ENCODE measurements at places on chromosomes 6 and 20. TPM values are rescaled to one million over a fixed set of nuclear protein-coding genes. Genes with fewer than 3 reads are reported as not detected.

The BPIFB1 gene
- total RNA-seq = not detected

The APCDD1L gene
- total RNA-seq = 17.5 TPM

The PGC gene
- total RNA-seq = not detected

The EMILIN3 gene
- under 0.01 TPM for total RNA-seq

The CALHM4 gene
- total RNA-seq = not detected

The MOG gene
- not detected for total RNA-seq

The TBXT gene
- total RNA-seq = not detected

The KIAA1755 gene
- 4.1 TPM for total RNA-seq

The RBM24 gene
- total RNA-seq = 0.29 TPM

The USP49 gene
- 2.2 TPM for total RNA-seq

The OOEP gene
- not detected for total RNA-seq

The ADGRF1 gene
- total RNA-seq = not detected

The WFDC9 gene
- total RNA-seq = not detected

The SLC17A1 gene
- not detected for total RNA-seq

The PI3 gene
- total RNA-seq = not detected

The SPEF1 gene
- 0.15 TPM for total RNA-seq

The GPLD1 gene
- not detected for total RNA-seq

The CTSZ gene
- total RNA-seq = 136 TPM

The TXLNB gene
- 4.1 TPM for total RNA-seq

The DHX35 gene
- 12.1 TPM for total RNA-seq

The GRM1 gene
- under 0.01 TPM for total RNA-seq

The IYD gene
- not detected for total RNA-seq

The VNN1 gene
- total RNA-seq = not detected

The TMEM242 gene
- 6.0 TPM for total RNA-seq

The BTN1A1 gene
- not detected for total RNA-seq

The CCDC167 gene
- 13.1 TPM for total RNA-seq

The COL21A1 gene
- 4.6 TPM for total RNA-seq

The GPR6 gene
- total RNA-seq = not detected

The SEMG1 gene
- total RNA-seq = not detected

The CD24 gene
- total RNA-seq = 1.9 TPM

The DCDC2 gene
- total RNA-seq = not detected

The BANF2 gene
- total RNA-seq = not detected

The LY6G6F gene
- total RNA-seq = not detected

The RNF182 gene
- total RNA-seq = 3.8 TPM

The PSORS1C1 gene
- total RNA-seq = 0.29 TPM

The GNMT gene
- total RNA-seq = 0.17 TPM

The BHLHE23 gene
- not detected for total RNA-seq

The SLC32A1 gene
- total RNA-seq = not detected

The CALHM5 gene
- total RNA-seq = 6.3 TPM

The SLC22A7 gene
- total RNA-seq = not detected

The CD93 gene
- total RNA-seq = 1.0 TPM

The PRR18 gene
- total RNA-seq = not detected

The AKIRIN2 gene
- total RNA-seq = 30.9 TPM

The RAB44 gene
- under 0.01 TPM for total RNA-seq

The ZNF322 gene
- total RNA-seq = 17.2 TPM

The TIAM2 gene
- total RNA-seq = 33.7 TPM

The SLC22A2 gene
- not detected for total RNA-seq

The CLIC5 gene
- total RNA-seq = not detected

The BPIFA2 gene
- not detected for total RNA-seq

The HBS1L gene
- total RNA-seq = 124 TPM

The ZNF311 gene
- total RNA-seq = 1.8 TPM

The LPA gene
- total RNA-seq = not detected
